Right ventricle myocardium superior (tissue), 1 donor: ENCODE measurements at places on chromosomes 5 and 9.

GRCh38 chr9:130912932-130913598 is 16.5 kb upstream of the QRFP start:
- DNase-seq, result no peak

GRCh38 chr5:1820381-1820780 is 19.2 kb downstream of the NDUFS6 start:
- no peak for DNase-seq

GRCh38 chr5:139808481-139809330 is 13.1 kb downstream of the PSD2 start:
- DNase-seq, result peak; percentile 51

- DNase-seq, result no peak
Observed at GRCh38 chr5:63205976-63206375, 627.4 kb downstream of the LRRC70 start.

GRCh38 chr9:95574176-95574575 is 57.4 kb upstream of the PTCH1 start:
- no peak for DNase-seq

GRCh38 chr9:127389381-127390247 is 7.4 kb upstream of the SLC2A8 start:
- DNase-seq, result no peak

DNA sequence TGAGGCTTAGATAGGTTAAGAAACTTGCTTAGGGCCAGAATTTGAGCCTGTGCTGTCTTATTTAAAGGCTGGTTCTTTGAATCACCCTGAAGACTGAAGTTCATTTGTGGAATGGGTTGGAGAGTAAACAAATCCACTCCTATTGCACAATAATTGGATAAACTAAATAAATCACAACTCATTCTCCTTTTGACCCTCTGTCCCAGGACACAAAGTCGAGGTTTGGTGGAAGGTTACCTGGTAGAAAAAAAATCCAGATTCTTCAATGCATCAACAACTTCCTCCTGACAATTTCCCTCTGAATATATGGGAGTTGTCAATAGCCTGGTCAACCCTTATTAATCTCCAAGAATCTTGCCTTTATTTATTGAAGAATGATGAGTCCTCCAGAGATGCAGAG is 28.9 kb downstream of the TBC1D2 start:
- DNase-seq, result no peak

DNA sequence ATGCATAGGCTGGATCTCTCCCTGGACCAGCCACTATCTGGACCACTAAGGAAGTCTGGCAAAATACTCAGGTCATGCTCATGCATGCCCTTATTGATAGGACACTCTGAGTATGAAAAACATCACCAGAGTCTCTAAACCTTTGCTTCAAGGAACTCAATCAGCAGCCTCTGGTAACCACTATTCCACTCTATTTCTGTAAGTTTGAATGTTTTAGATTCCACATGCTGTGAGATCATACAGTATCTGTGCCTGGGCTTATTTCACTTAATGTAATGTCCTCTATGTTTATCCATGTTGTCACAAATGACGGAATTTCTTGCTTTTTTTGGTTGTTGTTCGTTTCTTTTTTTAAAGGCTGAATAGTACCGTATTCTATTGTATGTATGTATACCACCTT is 68.3 kb downstream of the TARS1 start:
- no peak for DNase-seq

GRCh38 chr5:44935262-44935661 is 126.5 kb downstream of the MRPS30 start:
- DNase-seq, result no peak

GRCh38 chr9:31135567-31135966 is 1248.9 kb upstream of the ACO1 start:
- no peak for DNase-seq
